ENCODE measurements at places on chromosomes 13 and 19.
A peak's percentile ranks its signal among the peaks of the same experiment; 100 is the strongest.

- DNase-seq = no peak
These were observed 227.4 kb downstream of the ABCC4 start for GRCh38 chr13:95073747-95074311.

GRCh38 chr19:35442091-35442490, 6.0 kb upstream of the FFAR2 start:
- DNase-seq = no peak

DNA sequence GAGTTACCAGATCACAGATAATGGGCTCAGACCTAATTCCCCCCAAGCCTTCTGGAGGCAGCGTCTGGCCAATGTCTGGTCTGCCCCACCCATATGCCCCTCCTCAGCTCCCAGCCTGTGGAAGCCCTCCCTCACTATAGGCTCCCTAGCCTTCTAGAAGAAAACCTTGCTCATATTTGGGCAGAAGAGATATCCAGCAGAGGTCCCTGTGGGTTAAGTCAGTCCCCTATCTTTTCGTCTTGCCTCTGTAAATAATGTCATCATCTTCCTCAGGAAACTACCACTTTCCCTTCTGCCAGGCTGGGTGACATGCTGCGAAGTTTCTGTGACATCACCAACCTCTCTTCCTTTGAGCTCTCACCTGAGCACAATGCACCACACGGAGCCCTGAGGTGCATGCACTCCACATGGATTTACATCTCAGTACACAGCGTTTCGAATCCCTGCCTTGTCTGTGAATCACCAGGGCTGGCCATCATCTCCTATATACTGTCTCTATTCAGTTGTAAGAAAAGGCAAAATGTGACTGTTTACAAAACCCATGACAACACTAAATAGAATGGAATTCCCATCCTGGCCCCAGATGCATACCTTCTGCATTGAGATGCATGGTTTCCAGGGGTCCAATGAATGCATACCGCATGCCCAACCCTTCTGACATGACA, 112.8 kb downstream of the CRYL1 start:
- DNase-seq = peak; percentile 39

- DNase-seq = no peak
These were observed 6.5 kb downstream of the CARS2 start for GRCh38 chr13:110699148-110700145.

All from stimulated activated CD4-positive, alpha-beta T cell treated with anti-CD3 and anti-CD28 coated beads, Interleukin-1b, Interleukin-23, amount 100 ng/mL, for 48 hours (primary cell).